ENCODE measurements at places on chromosomes 2 and 18. TPM values are rescaled to one million over a fixed set of nuclear protein-coding genes. Genes with fewer than 3 reads are reported as not detected.

DNA sequence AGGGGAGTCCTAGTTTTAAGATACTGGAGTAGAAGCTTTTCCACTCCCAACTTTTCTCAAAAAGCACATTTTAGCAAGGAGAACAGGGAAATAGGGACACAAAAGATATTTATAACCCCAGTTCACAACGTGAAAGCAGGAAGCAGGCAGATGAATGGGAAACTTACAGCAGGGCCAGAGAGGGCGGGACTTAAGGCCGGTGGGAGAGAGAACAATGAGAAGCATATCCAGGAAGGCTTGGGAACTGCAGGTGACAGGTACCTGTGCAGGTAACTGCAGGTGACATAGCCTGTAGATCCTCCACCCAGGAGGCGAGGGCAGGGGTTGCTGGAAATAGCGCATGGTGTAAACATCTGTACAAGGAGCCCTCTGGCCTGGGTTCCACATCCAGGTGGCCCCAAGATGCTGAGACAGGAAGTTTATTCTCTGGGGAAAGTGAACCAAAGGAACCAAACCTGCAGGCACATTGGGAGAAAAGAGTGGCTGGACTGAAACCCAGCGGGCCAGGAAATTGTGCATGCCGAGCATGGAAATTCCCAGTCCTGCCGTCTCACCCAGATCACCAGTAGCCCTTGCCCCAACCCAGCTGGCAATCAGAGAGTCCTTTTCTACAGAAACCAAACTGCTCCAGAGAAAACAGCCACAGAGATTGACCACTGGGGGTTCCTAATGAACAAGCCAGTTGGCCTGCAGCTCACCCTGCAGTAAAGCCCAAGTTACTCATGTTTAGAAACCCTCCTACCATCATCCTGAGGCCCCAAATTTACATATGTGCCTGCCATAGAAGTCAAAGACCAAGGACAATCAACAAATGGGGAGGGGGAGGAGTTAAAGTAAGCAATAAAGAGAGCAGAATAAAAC, 24.3 kb upstream of the COL6A3 start:
- no peaks in the 10 kb centered on the region for H3K27me3 ChIP-seq
- no peak overlapping the region for H3K4me3 ChIP-seq
- no peaks in the 10 kb centered on the region for H3K36me3 ChIP-seq
- peaks cover 21% of the 10 kb centered on the region for H3K4me1 ChIP-seq

- peaks cover 1% of the 10 kb centered on the region for H3K36me3 ChIP-seq
- no peaks in the 10 kb centered on the region for H3K27me3 ChIP-seq
- no peak overlapping the region for H3K27ac ChIP-seq
- H3K4me3 ChIP-seq = no peak overlapping the region
Measured at GRCh38 chr2:99451280-99451679, 38.5 kb downstream of the REV1 start.

DNA sequence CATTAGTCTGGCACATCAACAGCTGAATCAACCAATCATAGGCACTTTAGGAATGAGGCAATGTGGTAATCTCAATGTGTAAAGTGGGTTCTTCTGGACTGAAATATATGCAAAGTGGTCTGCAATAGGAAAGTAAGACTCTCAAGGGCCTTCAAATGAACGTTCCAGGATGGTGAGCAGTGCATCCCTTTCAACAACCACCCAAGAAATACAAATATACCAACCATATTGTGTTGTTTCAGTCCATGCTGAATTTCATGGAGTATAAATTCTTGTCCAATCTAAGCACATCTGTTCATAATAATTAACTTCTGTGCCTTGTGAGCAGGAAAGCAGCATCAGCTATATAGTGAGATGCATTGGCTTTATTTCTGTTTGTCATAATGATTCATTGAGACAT, 556.2 kb downstream of the THSD7B start:
- H3K27ac ChIP-seq = no peak overlapping the region
- H3K4me3 ChIP-seq = no peak overlapping the region
- DNase-seq = no peak
- H3K27me3 ChIP-seq = no peaks in the 10 kb centered on the region
- no peaks in the 10 kb centered on the region for H3K36me3 ChIP-seq

DNA sequence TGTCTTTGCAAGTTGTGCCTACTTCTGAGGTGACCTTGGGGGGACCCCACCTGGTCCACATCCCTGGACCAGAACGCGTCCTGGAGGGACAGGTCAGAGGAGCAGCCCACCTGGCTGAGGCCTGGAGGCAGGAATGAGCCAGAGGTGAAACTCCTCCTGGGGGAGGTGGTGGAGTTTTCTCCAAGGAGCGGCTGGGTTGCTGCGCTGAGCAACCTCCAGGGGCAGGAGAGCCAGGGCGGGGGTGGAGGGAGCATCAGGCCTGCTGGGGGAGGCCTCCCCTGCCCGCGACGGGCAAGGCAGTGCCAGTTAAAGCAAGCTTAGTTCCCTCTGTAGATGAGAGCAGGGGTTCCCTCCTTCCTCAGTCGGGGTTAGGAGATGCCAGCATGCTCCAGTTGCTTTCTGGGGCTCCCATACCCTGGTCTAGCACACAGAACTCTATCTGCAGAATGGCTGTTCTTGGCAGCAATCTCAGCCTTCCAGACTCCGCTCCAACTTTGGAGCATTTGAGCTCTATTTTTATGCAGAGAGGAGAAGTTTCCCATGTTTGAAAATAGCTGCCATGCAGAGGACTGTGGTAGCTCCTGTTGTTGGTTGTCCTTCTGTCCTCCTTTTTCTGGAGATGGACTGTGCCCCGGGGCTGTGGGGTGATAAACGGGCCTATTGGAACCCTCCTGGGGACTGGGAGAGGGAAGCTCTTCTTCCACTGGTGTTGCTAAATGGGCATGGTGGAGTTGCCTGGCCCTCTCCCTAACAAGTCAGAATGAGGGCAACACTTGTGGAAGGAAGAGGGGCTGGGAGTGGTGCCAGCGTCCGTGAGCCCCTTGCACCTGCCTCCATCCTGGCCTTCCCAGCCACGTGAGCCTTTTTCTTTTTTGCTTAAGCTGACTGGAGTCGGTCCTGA, 39.1 kb downstream of the B3GNT2 start:
- H3K27me3 ChIP-seq = no peaks in the 10 kb centered on the region
- no peak overlapping the region for H3K4me3 ChIP-seq
- DNase-seq = no peak
- no peaks in the 10 kb centered on the region for H3K4me1 ChIP-seq

DNA sequence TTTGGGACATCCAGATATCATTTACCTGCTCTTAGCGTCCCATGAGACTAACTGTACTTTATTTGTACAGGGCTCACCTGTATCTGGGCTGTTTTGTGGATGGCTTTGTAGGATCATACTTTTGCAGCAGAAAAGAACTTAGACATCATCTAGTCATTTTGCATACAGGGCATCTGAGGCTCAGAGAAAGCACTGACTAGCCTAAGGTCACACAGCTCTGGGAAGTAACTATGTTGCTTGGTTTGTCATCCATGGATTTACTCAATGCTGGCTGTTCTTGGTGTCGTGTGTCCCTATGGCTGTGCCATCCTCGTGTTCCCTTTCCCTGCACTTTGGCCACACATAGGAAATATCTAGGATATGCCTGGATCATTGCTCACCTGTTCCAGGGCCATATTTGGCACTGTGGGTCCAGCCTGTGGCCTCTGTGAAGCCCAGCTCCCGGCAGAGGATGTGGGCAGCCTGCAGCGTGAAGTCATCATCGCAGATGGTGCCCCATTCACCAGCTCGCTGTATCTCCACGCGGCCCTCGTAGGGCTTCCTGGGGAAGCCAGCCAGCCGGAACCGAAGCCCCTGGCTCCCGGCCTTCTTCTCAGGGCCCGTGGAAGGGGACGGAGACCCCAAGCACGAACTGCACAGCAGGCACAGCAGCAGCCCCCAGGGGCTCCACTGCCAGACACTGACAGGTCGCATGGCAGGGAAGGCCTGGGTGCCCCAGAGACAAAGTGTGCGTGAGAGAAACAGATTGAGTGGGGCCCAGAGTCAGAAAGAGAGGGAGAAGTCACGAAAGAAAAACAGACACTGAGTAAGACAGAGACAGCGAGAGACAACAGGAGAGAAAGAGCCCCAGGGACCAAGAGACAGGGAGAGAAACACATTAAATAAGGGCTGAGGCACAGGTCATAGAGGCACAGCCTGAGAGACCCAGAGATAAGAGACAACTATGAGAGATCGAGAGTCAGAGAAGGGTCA, 1.5 kb downstream of the LOXL3 start:
- no peaks in the 10 kb centered on the region for H3K27me3 ChIP-seq
- DNase-seq = no peak
- H3K36me3 ChIP-seq = peaks cover 4% of the 10 kb centered on the region
- H3K4me1 ChIP-seq = peaks cover 7% of the 10 kb centered on the region
- peak overlapping the region; percentile 63 for H3K4me3 ChIP-seq

GRCh38 chr2:158953454-158953853, 15.0 kb upstream of the TANC1 start:
- peak; percentile 64 for DNase-seq
- peaks cover 2% of the 10 kb centered on the region for H3K4me1 ChIP-seq
- H3K27me3 ChIP-seq = no peaks in the 10 kb centered on the region
- H3K27ac ChIP-seq = no peak overlapping the region
- H3K36me3 ChIP-seq = no peaks in the 10 kb centered on the region

Gene TRPM8
- under 0.01 TPM for total RNA-seq

Gene STARD6
- not detected for total RNA-seq

Gene SIGLEC15
- 0.51 TPM for total RNA-seq
